Activated CD8-positive, alpha-beta T cell treated with anti-CD3 and anti-CD28 coated beads for 36 hours (primary cell): ENCODE measurements at places on chromosomes 5 and 9. TPM values are rescaled to one million over a fixed set of nuclear protein-coding genes. Genes with fewer than 3 reads are reported as not detected.

SLCO6A1 gene
- not detected for total RNA-seq

DNA sequence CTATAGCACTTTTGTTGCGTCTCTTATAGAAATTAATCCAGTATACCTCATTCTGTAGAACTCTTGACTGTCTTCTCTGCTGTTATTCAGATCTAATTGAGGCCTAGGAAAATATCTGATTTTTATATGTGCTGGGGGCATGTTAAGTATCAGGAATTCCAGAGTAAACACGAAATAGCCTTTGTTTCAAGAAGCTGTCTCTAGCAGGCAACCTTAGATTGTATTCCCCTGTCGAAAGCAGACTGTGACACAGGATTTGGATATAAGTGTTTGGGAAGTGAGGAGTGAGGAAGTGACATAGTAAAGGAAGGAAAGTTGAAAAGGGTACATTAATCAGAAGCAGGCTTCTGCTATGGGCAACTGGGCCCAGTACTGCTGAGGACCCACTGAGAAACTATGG lies 72.1 kb upstream of the RASA1 start:
- peaks cover 44% of the 10 kb centered on the region for H3K4me1 ChIP-seq
- no peak for DNase-seq
- H3K4me3 ChIP-seq, result no peak overlapping the region
- peak overlapping the region; percentile 75 for H3K27ac ChIP-seq

DNA sequence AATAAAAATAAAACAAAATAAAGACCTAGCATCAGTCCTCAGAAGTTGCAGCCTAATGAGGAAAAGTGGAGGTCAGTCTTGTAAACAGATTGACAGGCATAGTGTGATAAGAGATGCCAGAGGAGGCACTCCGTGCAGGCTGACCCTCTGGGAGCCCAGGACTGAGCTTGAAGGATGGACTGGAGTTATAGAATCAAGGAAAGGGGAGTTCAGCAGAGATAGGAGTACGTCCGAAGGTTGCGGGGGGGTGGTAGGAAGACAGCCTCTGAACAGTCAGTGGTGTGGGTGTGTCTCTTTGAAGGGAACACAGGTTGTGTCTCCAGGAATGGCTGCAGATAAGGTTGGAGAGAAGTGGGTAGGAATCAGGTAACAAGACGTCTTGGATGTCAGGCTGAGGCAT lies 126.1 kb upstream of the CPEB4 start:
- no peaks in the 10 kb centered on the region for H3K36me3 ChIP-seq
- no peak overlapping the region for H3K27ac ChIP-seq
- DNase-seq, result no peak
- H3K27me3 ChIP-seq, result peaks cover 2% of the 10 kb centered on the region
- no peak overlapping the region for H3K4me3 ChIP-seq
- no peaks in the 10 kb centered on the region for H3K4me1 ChIP-seq

DNA sequence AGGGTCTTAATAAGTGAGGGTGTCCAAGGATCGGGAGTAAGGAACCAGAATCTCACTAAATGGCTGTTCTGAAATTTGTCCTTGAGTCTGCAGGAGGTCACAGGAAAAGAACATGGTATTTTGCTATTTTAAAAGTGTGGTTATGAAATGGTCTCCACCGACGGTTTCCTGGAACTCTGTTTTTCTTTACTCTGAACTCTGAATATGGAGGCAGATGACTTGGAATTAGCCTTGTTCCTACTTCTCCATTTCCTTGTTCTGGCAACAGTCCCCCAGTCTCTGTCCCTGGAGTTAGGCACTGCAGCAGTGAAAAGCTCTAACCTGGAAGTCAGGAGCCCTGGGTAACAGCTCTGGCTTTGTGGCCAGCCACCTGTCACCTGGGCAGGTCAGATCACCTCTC lies 46.6 kb upstream of the C5orf58 start:
- no peaks in the 10 kb centered on the region for H3K27me3 ChIP-seq
- no peak overlapping the region for H3K4me3 ChIP-seq
- no peak for DNase-seq

DNA sequence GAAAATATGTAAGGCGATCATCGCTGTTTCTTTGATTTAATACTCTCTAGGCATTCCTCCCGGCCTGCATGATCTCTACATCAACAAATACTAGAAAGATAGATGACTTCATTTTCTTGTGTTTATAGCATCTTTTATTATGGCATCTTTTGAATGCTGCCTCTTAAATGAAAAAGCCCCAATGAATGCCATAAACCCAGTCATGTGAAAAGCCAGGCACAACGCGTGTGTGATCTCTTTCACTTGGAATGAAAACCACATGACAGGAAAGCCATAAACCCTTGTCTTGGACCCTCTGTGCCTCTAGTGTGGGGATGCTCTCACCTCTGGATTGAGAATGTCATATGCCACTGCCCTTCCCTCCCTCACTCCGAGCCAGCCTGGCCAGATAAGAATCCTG lies 476.2 kb downstream of the SEMA5A start:
- DNase-seq, result no peak
- no peaks in the 10 kb centered on the region for H3K27me3 ChIP-seq
- no peak overlapping the region for H3K4me3 ChIP-seq
- no peaks in the 10 kb centered on the region for H3K4me1 ChIP-seq
- H3K27ac ChIP-seq, result no peak overlapping the region

- no peaks in the 10 kb centered on the region for H3K4me1 ChIP-seq
- H3K36me3 ChIP-seq, result no peaks in the 10 kb centered on the region
- no peak for DNase-seq
- no peak overlapping the region for H3K4me3 ChIP-seq
- H3K27ac ChIP-seq, result no peak overlapping the region
- no peaks in the 10 kb centered on the region for H3K27me3 ChIP-seq
These were observed 21.4 kb downstream of the ALDH1A1 start for GRCh38 chr9:72931437-72931836.

- H3K27ac ChIP-seq, result no peak overlapping the region
- no peaks in the 10 kb centered on the region for H3K36me3 ChIP-seq
- H3K27me3 ChIP-seq, result peaks cover 2% of the 10 kb centered on the region
- no peaks in the 10 kb centered on the region for H3K4me1 ChIP-seq
These were observed 20.9 kb upstream of the SPARC start for GRCh38 chr5:151707567-151707966.

PCDH1 gene
- 0.87 TPM for total RNA-seq

DNA sequence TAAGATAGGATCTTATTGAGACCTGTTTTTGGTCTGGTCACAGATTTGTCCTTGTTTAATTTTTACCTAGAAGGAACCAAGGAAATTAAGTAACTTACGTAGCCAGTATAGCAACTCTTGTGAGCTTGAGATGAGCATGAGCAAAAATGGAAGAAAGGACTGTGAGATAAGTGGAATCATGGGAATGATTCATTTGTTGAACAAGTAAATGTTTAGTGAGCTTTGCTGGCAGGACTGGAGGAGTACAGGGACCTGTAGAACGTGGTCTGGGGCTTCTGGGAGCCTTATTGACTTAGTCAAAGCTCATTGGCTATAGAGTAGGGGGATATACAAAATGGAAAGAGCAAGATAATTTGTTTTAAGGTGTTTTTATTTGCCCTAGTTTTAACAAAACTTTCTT lies 3.0 kb downstream of the RAD23B start:
- H3K27me3 ChIP-seq, result no peaks in the 10 kb centered on the region
- H3K36me3 ChIP-seq, result peaks cover 33% of the 10 kb centered on the region
- H3K4me3 ChIP-seq, result peak overlapping the region; percentile 92
